ENCODE measurements at places on chromosomes 1 and 21.

DNA sequence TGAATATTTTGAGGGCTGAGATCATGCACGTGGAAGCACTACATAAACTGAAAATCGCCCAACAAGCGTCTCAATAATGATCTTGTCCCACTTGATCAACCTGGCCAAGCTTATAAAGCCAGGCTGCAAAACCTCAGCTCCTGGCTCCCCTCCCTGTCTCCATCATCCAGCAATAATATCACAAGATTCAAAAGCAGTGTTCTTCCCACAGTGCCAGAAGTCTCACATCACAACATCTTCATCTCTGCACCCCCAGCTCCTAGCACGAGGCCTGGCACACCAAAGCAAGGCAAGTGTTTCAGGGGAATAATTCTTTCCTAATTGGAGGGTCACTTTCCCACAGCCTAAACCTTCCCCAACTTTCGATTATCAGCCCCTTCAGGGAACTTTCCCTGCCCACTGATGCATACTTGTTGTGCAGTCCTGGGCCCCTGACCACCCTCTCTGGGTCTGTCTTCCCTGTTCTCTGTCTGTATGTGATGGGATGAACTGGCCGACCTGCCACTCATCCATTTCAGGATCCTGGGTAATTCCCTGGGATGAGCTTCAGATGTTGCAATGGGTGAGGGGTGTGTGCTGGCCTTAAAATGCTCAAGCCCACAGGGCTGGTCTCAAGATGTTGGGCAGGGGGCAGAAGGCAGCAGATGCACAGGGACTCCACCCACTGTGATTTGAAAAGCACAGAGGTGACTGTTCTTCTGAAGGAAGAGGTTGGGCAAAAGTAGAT lies 129.0 kb downstream of the DMRTB1 start:
- DNase-seq = no peak

DNA sequence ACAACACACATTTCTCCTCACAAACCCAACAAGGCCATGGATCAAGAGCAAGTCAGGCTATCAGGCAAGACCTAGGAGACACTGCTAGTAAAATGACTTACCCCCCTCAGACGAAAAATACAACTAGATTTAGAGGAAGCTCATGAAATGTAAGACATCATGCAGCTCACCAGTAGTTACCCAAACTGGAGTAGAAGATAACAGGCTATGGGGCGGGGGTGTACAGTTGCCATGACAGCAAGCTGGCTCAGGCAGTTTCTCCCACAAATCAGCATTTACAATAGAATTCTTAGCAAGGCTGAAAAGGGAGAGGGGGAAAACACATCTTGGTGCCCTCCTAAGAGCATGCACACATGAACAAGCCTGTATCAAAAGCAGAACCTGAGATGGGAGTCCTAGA lies 13.9 kb downstream of the TPM3 start:
- no peak for DNase-seq

GRCh38 chr1:117664314-117664713 lies 58.5 kb downstream of the TENT5C start:
- DNase-seq = no peak

DNA sequence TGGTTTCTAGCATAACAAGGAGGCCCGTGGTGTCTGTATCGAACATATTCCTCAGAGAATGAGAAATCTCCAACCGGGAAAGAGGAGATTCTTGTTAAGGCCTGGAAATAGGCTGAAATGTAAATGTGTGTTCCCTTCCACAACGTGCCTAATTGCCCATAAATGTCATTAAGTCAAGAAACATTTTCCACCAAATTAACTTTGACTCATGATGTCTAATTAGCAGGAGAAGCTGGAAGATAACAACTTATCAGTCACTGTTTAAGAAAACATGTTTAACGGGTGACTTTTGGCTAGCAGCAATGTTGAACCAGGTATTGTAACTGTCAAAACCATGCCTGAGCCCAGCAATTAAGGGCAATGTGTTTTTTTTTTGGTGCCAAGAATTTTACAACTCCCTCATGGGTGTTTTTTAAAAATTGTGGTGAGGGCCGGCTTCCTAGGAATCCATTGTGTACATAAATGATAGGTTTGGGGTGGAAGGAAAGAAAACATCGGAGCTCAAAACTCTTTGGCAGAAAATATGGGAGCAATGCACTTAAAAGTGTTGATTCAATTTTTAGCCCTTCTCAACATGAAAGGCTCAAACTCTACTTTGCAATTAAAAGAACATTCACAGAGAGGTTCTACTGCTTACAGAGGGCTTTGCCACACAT lies 67.0 kb downstream of the OLIG1 start:
- no peak for DNase-seq

- DNase-seq = no peak
Observed at GRCh38 chr21:40129809-40130208, 262.6 kb downstream of the PCP4 start.

DNA sequence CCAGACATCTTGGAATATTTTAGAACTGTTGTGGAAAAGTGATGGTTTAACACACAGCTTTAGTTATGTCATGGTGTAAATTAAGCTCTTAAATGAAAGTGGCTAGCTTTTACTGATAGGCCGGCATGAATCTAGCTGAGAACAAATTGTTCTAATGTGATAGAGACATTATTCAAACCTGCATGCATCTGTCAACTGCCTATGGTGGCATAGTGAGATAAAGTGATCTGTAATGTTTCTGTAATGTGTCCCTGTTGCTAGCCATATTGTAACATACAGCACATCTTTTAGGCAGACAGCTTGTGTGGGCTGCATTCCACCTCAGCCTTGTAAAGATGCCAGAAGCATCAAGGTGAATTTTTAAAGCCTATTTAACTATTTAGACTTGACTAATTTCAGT lies 16.0 kb downstream of the LRIG2 start:
- DNase-seq = no peak

GRCh38 chr1:21175670-21176581 lies 771 bp downstream of the EIF4G3 start:
- DNase-seq = no peak

GRCh38 chr21:34535886-34536285 lies 23.9 kb upstream of the KCNE1 start:
- no peak for DNase-seq

DNA sequence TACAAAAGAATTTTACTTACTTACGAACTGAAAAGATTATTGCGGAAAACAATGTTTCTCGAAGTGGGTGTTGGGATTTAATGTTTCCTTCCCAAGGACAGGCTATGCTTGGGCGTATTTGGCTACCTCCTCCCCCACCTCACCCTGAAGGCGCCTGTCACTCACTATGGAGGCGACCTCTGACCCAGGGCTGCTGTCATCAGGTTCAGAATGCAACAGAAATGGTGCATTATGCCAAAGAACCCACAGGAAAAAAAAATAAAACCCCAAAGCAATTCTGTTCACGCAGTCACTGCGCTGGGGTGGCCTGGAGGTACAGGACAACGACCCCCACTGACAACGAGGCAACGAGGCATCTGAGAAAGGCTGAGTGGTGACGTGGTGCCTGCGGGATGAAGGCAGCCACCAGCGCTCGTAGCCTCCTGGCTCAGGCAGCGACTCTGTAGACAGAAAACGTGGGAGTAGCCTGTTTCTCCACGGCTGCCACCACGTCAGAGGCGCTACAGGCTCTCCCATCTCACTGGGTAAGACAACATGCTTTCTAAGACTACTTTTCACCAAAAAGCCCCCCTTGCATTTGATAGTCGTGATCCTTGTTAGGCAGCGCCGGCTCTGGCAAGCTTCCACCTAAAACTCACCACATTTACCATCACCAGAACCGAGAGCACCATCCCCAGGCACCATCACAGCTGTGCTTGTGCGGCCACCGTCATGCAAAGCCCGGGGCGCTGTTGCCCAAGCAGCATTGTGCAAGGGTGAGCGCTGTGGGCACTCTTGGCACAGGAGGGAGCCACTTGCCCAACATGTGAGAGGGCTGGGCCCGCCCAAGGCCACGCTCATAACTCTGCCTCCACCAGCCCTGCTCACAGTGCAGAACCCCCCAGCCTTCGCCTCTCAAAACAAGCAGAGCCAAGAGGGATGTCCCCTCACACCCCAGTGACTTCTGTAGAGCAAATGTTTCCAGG lies 14.3 kb downstream of the NADK start:
- DNase-seq = no peak

DNA sequence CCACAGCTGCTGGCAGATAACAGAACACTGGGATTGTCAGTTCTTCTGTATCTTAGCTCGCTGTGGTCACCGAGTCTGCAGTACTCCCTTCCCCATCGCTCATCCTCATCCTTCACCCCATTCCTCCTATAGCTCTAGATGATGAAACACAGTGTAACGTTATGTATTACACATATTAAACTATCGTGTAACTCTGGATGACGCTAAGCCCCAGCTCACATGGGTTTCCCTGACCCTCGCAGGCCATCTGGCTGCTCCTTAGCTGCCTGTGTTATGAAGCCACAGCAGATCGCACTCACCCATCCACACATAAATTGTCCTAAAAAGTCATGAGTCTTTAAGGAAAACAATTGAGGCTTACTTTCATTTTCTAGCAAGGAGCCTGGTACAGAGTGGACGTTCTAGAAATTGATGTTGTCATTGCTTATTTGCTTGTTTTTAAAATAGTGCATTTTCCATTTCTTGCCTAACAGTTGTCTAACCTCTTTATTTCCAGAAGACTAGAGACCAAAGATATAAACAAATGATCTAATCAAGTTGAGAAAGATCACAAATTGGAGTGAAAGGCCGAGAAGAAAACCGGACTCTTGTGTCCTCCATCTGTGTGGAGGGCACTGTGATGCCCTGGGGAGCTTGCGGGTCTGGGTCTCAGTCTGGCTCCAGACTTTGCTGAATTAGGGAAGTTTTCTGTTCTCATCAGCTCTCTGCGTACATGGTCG lies 24.3 kb upstream of the PCP4 start:
- no peak for DNase-seq

- DNase-seq = no peak
Observed at GRCh38 chr1:247445526-247446356, 12.2 kb downstream of the OR2B11 start.

DNA sequence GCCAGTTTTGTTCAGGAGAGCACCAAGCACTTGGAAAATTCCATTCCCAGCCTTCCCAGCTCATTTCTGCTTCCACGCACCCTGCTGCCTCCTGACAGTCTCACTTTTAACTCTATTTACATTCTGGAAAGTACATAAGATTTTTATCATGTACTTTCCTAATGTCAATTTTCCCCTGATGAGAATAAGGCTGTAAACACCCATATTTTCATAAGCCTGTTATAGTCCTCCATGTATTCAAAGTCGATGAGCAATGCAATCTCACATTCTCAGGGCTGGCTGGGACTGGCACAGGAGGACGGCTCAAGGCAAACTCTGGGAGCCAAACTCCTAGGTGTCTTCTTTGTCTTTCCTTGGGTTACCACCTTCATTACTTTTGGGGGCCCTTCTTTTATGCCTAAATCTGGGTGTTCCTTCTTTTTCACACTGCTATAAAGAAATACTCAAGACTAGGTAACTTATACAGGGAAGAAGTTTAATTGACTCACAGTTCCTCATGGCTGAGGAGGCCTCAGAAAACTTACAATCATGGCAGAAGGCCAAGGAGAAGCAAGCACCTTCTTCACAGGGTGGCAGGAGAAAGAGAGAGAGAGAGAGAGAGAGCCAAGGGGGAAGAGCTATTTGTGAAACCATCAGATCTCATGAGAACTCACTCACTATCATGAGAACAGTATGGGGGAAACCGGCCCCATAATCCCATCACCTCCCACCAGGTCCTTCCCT lies 94.6 kb downstream of the IGSF21 start:
- DNase-seq = no peak
